Karpas-422 (cell line): ENCODE measurements at places on chromosomes 16 and 17. TPM values are rescaled to one million over a fixed set of nuclear protein-coding genes. Genes with fewer than 3 reads are reported as not detected.

Gene WSCD1
- total RNA-seq: not detected in 2 replicates

Gene GALR2
- total RNA-seq: not detected in 2 replicates

Gene LGALS9
- total RNA-seq: 3.6 and 5.4 TPM in 2 replicates

- H3K27ac ChIP-seq: no peak overlapping the region
- no peaks in the 10 kb centered on the region for H3K4me1 ChIP-seq
- H3K36me3 ChIP-seq: no peaks in the 10 kb centered on the region
- no peaks in the 10 kb centered on the region; the same call in 1 of the 2 replicates for H3K27me3 ChIP-seq
- DNase-seq: no peak
Observed at GRCh38 chr17:74524653-74525464, 6.4 kb downstream of the CD300LB start.

GRCh38 chr16:89828870-89829629 is 775 bp downstream of the SPIRE2 start:
- no peak for DNase-seq
- peak overlapping the region; percentile 27; the same call in 1 of the 2 replicates for H3K4me3 ChIP-seq
- no peaks in the 10 kb centered on the region for H3K27me3 ChIP-seq
- peaks cover 17% of the 10 kb centered on the region for H3K4me1 ChIP-seq
- H3K27ac ChIP-seq: no peak overlapping the region
- no peaks in the 10 kb centered on the region for H3K36me3 ChIP-seq

- DNase-seq: no peak
- peaks cover 9% of the 10 kb centered on the region for H3K4me1 ChIP-seq
- H3K36me3 ChIP-seq: no peaks in the 10 kb centered on the region
- no peaks in the 10 kb centered on the region for H3K27me3 ChIP-seq
- no peak overlapping the region for H3K4me3 ChIP-seq
- H3K27ac ChIP-seq: no peak overlapping the region
Observed at GRCh38 chr17:2157675-2158395, 102.9 kb downstream of the HIC1 start.

- no peaks in the 10 kb centered on the region for H3K4me1 ChIP-seq
- no peaks in the 10 kb centered on the region for H3K27me3 ChIP-seq
- DNase-seq: no peak
- H3K36me3 ChIP-seq: no peaks in the 10 kb centered on the region
Observed at GRCh38 chr17:31391496-31391949, at the start of gene RAB11FIP4. Gene RAB11FIP4 (plus strand): TSS chr17:31391675. CDS start chr17:31391853, 178 bp downstream.

GRCh38 chr16:29675811-29676643 is 3.0 kb upstream of the QPRT start:
- H3K36me3 ChIP-seq: no peaks in the 10 kb centered on the region
- no peak overlapping the region for H3K4me3 ChIP-seq
- peak; percentile 88 for DNase-seq

GRCh38 chr17:81399481-81400153 is 4.4 kb downstream of the BAHCC1 start:
- H3K36me3 ChIP-seq: no peaks in the 10 kb centered on the region
- H3K4me3 ChIP-seq: no peak overlapping the region
- no peaks in the 10 kb centered on the region for H3K27me3 ChIP-seq
- H3K4me1 ChIP-seq: peaks cover 7% of the 10 kb centered on the region
